ENCODE measurements at places on chromosomes 3 and 15.

- DNase-seq = no peak
Observed at GRCh38 chr3:24503616-24504113, 9.0 kb upstream of the THRB start.

DNA sequence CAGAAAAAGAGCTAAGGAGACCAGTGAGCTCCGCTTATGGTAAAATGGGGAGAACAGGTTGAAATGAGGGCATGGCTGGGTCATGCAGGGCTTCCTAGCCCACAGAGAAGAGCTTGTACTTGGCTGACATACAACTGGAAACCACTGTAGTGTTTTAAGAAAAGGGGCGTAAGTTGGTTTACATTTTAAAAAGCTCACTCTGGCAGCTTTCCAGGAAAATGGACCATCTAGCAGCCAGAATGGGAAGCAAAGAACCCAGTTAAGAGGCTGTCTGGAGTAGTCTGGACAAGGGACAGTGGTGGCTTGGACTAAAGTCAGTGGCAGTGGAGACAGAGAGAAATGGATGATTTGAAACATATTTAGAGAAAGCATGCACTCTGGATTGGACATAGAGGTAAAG, 1.9 kb downstream of the MORC1 start:
- no peak for DNase-seq

GRCh38 chr3:13564751-13565560, 16.0 kb downstream of the FBLN2 start:
- no peak for DNase-seq

GRCh38 chr3:72101494-72101893, 316.5 kb upstream of the PROK2 start:
- no peak for DNase-seq

- no peak for DNase-seq
Observed at GRCh38 chr15:20646529-20647142, 105.0 kb upstream of the GOLGA6L6 start.

DNA sequence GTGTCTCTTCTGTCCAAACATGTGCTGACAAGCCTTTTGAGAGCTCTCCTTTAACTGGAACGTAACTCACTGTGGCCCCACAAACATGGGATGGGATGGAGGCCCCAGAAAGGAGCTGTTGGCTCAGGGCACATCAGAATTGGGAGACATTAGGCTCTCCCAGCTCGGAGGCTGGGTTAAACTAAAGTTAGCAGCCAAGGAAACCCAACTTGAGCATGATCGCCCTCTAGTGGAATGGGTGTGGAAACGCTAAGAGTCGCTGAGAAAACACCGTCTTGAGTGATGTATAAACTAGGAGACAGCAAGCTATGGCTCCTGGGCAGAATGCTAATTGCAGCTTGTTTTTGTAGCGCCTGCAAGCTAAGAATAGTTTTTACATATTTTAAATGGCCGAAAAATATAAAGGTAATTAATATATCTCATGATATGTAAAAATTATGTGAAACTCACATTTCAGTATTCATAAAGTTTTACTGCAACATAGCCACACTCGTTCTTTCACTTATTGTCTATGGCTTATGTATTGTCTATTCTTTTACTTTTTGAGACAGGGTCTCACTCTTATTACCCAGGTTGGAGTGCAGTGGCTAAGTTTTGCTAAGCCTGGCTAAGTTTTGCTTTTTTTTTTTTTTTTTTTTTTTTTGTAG, 138.8 kb upstream of the HACD2 start:
- no peak for DNase-seq

DNA sequence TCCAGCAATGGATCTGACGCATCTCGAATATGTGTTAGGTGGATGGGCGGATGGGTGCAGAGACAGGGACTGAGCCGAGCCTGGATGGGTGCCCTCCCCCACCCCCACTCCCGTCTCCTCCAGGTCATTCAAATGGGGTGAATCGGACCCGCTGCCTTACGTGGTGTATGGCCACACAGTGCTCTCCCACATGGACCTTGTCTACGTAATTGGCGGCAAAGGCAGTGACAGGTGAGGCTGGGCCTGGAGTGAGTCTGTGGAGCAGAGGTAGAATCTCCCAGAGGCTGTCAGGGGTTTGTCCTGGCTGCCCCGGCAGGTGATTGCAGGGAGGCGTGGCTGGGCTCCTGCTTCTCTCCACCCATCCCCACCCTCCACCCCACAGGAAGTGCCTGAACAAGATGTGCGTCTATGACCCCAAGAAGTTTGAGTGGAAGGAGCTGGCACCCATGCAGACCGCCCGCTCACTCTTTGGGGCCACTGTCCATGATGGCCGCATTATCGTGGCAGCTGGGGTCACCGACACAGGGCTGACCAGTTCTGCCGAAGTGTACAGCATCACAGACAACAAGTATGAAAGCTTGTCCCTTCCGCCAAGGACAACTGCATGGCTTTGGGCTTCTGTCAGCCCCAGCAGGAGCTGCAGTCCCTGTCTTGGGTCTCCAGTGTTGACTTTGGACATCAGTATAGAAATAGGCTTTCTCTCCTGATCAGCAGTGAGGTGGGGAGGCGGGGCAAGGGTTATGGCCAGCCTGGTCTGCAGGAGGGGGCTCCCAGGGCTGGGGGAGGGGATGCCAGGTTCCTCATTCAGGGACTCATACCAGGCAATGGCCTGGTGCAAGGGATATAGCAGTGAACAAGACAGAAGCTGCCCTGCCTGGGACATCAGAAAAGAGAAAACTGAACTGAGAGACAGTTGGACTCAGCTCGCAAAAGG, 3.4 kb downstream of the KLHL40 start:
- no peak for DNase-seq

DNA sequence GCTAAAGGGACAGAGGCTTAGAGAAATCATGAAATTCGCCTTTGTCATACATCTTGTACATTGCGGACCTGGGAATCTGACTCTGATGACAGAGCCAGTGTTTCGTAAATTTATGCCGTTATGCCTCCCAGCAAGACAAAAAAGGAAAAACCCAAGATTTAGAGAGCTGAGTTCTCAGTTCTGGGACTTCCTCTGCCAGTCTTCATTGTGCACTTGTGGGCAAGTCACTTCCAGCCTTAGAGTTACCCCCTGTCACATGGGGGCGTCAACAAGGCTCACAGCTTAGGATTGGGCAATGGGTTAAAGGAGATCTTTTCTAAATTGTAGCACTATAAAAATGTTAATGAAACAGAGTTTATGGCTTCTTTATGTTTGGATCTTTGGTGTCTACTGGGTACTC, 41.9 kb upstream of the MITF start:
- DNase-seq = no peak

DNA sequence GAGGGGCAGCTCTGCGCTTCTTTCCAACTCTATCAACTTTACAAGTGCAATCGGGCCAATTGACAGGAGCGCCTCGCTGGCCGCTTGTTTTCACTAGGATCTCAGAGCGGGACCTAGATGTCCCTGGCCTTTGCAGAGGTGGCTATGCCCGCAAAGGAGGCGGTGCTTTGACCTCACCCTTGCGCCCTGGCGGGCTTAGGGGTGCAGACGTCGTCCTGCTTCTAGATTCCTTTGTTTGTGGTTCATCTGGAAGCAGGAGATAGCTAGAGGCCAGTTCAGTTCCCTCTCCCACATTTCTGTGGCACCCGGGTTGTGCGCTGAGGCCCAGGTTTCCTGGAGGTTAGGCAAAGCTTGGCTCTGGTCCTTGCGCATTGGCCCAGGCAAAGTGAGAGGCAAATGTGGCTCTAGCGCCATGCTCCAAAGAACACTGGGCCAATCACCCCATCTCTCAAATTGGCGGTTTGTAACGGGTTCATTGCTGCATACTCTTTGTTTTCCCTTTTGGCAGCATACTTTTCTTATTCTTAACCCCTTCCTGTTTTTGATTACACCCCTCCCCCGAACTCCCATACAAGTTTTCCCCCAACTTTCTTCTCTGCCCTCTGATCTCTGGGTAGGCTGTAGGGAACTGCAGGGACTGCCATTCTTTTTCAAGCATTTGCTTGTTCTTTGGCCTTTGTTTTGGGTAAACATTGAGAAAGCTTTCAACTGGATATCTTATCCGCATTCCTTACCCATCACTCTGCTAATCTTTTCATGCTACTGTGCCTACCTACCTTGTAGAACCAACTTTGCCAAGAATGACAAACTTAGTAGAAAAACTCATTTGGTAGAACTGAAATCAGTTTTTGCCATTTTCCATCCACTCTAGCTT, 1.4 kb downstream of the PPM1L start:
- no peak for DNase-seq

GRCh38 chr3:179147514-179147872, 664 bp upstream of the PIK3CA start:
- no peak for DNase-seq

DNA sequence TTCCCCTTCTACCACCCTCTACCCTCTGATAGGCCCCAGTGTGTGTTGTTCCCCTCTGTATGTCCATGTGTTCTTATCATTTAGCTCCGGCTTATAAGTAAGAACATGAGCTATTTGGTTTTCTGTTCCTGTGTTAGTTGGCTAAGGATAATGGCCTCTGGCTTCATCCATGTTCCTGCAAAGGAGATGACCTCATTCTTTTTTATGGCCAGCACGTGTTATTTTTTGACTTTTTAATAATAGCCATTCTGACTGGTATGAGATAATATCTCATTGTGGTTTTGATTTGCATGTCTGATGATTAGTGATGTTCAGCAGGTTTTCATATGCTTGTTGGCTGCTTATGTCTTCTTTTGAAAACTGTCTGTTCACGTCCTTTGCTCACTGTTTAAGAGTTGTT, 63.1 kb upstream of the NPHP3 start:
- no peak for DNase-seq

DNA sequence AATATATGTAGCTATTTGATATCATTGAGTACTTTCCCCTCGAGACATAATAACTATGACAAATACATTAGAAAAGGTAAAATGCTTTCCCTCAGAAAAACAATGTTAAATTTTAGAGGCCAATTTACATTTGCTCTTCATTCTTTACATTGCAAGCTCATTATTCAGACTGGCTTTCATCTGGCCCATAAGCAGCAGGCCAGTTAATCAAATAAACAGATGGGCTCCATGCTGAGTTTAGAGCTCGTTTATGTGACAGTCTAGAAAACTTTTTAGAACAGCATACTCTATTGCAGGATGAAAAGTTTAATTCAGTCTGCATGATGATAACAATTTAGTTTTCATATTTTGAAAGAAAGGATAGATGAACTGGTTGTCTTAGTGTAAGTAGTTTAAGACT, 150.6 kb downstream of the DUT start:
- no peak for DNase-seq

DNA sequence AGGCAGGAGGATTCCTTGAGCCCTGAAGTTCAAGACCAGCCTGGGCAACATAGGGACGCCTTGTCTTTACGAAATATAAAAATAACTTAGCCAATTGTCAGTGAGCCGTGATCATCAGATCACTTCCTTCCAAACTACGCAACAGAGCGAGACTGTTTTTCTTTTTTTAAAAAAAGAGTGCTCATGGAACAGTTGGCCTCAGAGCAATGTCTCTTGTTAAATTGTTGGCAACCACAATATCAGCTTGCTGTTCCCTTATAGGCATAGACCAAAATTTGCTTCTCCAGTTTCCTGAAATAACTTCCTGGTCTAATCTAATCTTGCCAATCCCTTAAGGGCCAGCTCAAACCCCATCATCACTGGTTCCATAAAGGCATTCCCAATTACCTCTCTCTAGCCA, 93.3 kb upstream of the SLC4A7 start:
- DNase-seq = no peak

- DNase-seq = no peak
Observed at GRCh38 chr3:23162934-23163333, 40.2 kb upstream of the UBE2E2 start.

GRCh38 chr3:10557250-10557649, 51.9 kb upstream of the ATP2B2 start:
- DNase-seq = no peak

DNA sequence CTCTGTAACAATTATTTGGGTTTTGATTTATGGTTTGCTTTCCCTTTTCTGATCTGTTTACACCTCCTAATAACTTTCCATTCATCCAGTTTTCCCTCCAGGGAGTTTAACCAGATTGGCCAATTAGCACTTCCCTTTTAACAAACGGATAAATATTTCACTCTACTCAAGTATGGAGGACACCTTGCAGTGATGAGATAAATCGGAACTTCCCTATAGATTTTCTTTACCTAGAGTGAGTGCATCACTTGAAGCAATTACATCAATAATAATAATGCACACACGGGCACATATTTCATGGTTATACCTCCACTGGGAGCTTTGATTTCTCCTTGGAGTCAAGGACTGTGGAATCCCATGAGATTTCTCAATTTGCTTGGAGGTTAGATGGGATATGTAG, 239.1 kb upstream of the CFAP20DC start:
- no peak for DNase-seq

DNA sequence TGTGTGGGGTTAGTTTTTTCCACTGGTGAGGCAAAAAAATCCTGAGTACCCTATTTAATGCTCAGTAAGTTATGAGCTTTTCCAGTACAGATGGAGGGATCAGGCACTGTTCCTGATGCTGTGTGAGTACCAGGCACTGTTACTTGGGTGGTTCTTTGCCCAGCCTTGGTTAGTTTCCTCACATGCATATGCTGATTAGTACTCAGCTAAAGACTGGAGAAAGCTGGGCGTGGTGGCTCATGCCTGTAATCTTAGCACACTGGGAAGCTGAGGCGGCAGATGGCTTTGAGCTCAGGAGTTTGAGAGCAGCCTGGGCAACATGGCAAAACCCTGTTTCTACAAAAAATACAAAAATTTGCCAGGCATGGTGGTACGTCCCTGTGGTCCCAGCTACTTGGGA, 210.3 kb upstream of the SGO1 start:
- DNase-seq = no peak

DNA sequence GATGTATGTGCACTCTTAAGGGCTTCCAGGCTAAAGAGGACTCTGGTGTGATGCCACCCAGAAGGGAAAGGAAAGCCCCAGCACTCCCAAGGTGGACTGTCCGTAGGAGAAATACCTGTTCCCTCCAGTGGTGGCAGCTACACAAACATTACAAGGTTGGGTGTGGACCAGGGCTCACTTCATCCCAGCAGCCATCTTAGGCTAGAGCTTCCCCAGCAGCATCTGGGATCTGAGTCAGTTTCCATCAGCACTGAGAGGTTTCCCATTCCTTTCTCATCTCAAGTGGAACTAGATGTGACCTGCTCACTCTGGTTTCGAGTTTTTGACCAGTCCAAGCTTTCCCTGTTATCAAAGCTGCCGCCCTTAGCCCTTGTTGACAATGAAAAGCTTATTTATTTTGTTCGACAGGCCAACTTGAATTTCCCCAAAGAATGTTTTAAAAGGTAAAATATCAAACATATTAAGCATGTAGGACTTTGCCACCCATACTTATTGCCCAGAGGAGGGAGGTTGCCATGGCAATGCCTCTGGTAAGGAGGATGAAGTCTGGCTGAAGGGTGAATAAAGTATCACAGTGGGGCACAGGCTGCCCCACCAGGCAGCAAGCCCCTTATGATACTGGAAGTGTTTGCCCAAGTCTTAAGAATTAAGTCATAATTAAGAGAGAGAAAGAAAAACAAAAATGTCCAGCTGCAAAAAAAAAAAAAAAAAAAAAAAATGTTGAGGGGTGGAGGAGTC, 28.9 kb downstream of the CLDN18 start:
- no peak for DNase-seq

- no peak for DNase-seq
Observed at GRCh38 chr15:78290222-78290621, 9.2 kb downstream of the SKIC8 start.

DNA sequence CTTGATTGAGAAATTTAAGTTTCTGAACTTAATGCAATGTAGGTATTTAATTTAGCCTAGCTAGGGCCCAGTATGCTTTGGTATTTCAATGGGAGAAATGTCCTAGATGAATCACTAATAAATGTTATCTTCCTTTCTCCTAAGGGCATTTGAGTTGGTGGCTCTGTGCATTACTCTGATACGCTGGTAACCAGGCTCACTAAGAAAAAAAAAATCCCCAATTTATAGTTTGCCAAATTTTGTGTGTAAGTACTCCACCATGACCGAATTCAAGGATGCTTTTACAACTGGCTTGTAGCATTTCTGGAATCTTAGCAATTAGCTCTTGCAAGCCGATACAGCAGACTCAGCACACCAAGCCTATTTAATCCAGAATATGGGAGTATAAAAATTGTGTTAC, 94.6 kb upstream of the LPP start:
- DNase-seq = no peak

All from mesothelial cell of epicardium (in vitro differentiated cells).